NCI-H1417 treated with DMSO at 0.1 percent for 48 hours (cell line): ENCODE measurements at places on chromosomes 5 and 9.

- DNase-seq: no peak
Observed at GRCh38 chr9:86529496-86530275, 175.5 kb upstream of the TUT7 start.

GRCh38 chr9:38032266-38033110, 36.5 kb downstream of the SHB start:
- DNase-seq: no peak

GRCh38 chr5:79840084-79840990, 150.7 kb downstream of the CMYA5 start:
- DNase-seq: no peak

DNA sequence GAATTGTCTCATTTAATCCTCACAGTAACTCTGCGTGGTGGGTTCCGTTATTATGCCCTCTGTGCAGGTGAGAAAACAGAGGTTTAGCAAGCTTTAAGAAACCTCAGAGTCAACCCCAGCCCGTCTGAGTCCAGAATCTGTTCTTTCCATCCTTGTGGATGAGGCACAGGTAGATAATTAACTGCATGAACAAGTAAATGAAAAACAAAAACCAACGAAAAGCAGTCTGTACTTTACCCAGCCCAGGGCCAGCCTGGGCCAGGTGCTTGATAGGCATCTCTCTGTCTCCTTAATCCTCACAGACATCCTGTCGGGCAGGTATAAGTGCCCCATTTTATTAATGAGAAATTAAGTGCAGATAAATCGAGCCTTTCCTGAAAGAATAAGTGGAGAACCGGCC, 25.3 kb upstream of the CXCL14 start:
- DNase-seq: no peak

- DNase-seq: no peak
Observed at GRCh38 chr5:76684756-76685519, 31.0 kb upstream of the F2R start.

- no peak for DNase-seq
Observed at GRCh38 chr9:116673375-116673774, 13.7 kb upstream of the TRIM32 start.

- DNase-seq: no peak
Observed at GRCh38 chr5:172525996-172526360, 71.7 kb upstream of the SH3PXD2B start.

DNA sequence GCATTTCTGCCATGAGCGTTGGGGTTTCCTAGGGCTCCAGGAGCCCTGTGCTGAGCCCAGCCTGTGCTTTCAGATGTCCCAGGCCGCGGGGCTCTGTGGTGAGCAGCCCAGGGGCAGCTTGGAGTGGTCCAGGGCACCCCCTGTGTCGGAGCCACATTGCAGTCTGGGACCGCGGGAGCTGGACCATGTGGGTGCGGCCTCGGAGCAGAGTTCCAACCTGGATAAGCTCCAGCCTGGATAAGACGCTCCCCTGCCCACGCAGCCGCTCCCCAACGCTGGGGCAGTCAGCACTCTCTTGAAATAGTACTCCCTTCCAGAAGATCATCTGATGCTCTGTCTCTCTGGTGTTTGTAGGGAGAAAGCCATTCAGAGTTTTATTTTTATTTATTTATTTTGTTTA, 111.1 kb downstream of the WNK2 start:
- no peak for DNase-seq

DNA sequence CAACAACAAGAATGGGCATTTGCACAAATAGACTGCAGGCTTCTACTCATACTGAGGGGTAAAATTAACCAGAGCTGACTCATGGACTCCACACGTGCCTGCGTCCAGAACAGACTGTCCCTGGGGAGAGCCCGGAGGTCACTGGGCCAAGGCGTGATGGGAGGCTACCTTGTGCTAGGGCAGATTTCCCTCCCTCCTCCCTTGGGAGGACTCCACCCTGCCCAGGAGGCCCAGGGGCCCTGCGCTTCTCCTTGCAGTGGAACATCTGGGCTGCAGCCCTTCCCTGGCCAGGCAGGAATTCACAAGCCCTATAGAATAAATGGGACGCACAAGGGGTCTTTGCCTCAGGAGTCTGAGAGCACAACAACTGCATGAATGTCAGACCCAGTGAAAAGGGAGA, 35.6 kb downstream of the IRX2 start:
- no peak for DNase-seq

DNA sequence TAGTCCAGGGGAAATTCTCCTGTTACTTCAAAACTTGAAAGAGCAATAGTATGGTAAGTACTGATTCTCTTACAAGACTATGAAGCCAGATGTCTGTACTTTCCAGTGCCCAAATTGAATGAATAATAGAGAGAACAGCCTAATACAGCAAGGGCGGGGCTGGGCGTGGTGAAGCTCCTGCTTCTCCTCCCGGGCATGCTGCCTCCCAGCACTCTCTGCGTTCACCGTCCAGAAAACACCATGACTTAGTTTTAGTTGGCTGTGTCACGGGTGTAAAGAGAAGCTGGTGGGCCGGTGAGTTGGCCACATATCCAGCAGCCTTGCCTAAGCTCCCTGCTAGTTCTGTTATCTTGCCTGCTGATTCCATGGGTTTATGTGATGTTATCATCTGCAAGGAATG, 40.7 kb upstream of the ADAMTS2 start:
- no peak for DNase-seq

DNA sequence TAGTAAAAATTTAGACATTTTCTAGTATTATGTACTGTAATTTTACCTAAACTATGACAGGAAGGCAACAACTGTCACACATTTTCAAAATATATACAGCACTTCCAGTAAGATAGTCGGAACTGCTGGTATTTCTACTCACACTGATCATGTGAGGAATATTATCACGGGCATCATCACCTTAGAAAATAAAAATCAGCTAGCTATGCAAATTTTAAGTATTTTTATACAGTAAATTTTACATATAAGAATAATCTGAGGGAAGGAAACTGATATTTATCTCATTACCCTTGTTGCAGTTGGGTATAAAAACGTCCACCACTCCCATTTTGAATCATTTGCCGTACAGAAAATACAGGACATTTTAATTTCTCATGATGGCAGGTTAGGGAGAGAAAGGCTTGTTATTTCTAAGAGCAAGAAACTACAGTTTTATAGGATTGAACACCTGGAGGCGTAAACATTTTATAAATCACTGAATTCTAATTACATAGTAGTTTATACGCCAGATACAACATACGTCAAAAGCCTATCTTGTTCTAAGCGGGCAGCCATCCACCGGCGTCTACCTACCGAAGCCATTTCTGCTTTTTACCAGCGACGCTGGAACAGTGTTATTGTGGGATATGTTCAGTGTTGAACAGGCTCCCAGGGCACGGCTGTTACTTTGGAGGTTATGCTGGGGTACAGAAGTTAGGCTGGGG, 729 bp upstream of the TNPO1 start:
- no peak for DNase-seq

DNA sequence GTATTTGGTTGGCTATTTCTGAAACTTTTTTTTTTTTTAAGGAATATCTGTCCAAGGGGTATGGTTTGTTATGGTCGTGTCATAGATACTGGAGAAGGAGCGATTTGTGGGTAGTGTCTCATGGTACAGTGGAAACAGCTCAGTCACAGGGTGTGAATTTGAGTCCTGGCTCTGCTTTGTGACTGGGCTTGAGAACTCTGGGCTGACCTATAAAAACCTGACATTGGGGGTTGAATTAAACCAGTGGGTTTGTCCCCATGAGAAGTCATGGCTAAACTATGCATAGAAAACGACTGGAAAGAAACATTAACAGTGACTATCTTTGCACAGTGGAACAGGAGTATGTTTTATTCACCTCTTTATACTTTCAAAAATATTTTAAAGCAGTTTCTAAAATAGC, 54.7 kb downstream of the MACROH2A1 start:
- DNase-seq: no peak

- no peak for DNase-seq
Observed at GRCh38 chr5:32323741-32324140, 11.0 kb upstream of the MTMR12 start.

GRCh38 chr5:91928754-91929521, 545.8 kb upstream of the ARRDC3 start:
- peak; percentile 8 for DNase-seq

GRCh38 chr5:90843443-90843842, 284.8 kb downstream of the ADGRV1 start:
- DNase-seq: no peak

DNA sequence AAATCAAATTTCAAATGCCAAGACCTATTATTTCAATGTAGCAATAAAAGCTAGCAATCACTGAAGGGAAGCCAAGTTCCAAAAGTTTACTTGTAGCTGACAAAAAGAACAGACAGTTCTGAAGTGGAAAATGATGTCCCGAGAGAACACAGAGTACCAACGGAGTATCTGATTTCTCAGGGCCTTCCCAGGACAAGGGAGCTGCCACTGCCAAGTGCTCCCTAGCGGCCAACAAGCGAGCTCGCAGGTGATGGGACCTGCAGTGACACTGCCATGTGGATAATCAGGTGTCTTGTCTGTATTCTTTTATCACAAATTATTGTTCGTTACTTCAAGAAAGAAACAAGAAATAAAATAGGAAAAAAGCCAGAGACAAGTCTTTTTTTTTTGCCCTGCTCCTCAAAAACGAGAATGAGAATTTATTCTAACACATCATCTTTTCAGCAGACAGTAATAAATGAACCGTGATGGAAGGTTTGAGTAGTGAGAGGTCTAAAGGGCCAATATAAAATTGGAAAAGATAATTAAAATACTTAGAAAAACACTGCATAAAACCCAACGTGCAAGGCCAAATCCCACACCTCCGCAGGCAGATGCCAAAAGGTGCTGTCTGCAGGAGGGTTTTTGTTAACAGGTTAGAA, 159.4 kb downstream of the MYO10 start:
- DNase-seq: no peak
